ENCODE measurements at places on chromosomes 12 and 14.

GRCh38 chr14:68047906-68048305 is 228.3 kb downstream of the RAD51B start:
- DNase-seq, result no peak

DNA sequence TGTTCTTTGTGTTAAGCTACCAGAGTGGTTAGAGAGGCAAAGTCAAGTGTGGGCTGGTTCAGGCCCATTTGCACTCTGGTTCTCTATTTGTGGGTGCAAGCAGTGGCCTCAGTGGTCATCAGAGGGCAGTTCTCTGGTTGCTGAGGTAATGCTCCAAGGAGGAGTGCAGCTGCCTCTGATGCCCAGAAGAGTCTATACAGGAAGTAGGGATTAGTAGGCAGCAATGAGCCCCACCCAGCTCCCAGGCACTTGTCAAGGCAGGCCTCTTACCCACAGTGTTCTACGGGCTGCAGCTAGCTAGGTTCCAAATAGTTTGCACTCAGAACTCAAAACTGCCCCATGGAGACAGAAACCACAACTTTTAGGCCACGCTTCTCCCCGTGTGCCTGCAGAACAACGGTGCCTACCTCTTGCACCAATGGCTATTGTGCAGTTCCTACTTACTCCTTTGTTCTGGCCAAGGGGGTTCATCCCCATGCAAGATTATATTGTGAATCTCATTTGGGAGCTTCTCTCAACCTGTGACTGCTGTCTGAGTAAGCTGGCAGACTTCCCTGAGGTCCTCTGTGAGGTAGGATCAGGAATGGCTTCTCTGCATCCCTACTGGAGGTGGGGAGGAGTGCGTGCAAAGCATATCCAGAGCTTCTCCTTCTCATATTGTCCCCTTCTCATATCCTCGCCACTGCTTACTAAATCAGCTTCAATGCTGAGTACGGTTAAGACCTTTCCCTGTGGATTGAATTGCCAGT is 410.3 kb upstream of the LMO3 start:
- DNase-seq, result no peak

GRCh38 chr12:7264538-7264937 is 39.3 kb upstream of the ACSM4 start:
- no peak for DNase-seq

- DNase-seq, result no peak
These were observed 38.6 kb downstream of the GRIN2B start for GRCh38 chr12:13942826-13943225.

GRCh38 chr12:46858368-46858767 is 32.6 kb upstream of the SLC38A4 start:
- DNase-seq, result no peak

GRCh38 chr14:39097159-39097558 is 5.9 kb downstream of the SEC23A start:
- DNase-seq, result no peak

GRCh38 chr12:6363330-6364043 is 11.9 kb downstream of the SCNN1A start:
- peak; percentile 63 for DNase-seq

- no peak for DNase-seq
These were observed 40.5 kb downstream of the LIMA1 start for GRCh38 chr12:50242751-50243191.

DNA sequence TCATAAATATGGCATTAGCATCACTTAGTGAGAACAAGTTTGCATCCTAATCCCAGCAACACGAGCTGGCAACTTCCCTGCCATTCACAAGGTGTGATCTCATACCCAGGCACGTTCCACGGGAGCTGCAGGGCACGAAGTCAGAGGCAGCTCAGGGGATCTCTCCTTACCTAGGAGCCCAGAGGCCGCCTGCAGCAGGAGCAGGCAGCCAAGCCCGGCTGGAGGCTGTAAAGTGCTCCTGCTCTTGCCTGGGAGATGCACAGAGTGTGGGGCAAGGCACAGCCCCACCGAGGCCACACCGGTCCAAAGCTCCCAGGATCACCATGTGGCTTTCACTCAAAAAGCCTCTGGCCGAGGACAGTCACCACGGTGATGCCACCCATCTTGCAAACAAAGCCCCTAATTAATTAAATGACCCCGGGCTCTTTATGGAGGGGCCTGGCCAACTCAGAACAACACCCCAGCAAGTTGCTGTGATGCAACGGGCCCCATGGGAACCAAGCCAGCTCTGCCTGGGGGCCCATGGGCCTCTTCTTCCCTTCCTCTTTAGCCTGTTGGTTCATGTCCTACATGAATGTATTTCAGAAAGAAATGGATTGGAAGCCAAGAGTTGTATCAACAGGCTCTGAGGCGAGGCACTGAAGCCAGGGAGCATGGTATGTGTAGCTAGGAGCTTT is 26.5 kb downstream of the NUAK1 start:
- no peak for DNase-seq

- no peak for DNase-seq
These were observed 21.2 kb downstream of the TMED10 start for GRCh38 chr14:75155169-75155568.

DNA sequence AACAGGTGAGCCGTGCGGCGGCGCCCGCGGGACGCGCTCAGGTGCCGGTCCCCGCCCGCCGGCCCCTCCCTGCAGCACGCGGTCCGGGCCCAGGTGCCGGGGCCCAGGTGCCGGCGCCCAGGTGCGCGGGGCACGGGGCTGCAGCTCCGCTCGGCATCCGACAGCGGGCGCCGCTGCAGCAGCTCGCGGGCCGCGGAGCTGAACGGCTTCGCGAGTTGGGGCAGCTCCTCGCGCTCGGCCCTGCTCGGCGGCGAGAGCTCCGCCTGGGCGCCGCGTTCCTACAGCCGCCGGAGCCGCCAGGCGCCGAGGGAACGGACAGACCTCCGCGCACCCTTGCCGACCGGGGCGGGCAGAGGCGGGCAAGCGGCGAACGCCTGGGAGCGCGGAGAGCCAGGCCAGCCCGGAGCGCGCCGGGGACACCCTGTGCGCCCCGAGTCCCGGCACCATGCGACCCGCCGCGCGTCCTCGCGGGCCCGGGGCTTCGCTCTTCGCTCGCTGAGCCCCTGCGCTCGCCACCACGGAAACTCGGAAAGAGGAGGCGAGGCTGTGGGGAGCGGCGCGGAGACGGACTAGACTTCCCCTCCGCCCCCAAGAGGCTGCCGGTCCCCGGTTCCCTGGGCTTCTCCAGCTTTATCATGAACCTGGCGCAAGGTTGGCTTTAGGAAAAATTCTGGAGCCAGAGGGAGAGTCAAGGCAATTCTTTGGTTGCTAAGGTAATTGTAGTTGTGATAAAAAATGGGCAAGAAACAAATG is at the start of gene RGS6:
RGS6 (plus strand) TSS at position 201 of the 753 bp plus-strand sequence.
- DNase-seq, result no peak

GRCh38 chr14:69612014-69612782 is 802 bp downstream of the SUSD6 start:
- peak; percentile 27 for DNase-seq

- DNase-seq, result no peak
These were observed 31.3 kb downstream of the ZNF664 start for GRCh38 chr12:124004233-124004875.

DNA sequence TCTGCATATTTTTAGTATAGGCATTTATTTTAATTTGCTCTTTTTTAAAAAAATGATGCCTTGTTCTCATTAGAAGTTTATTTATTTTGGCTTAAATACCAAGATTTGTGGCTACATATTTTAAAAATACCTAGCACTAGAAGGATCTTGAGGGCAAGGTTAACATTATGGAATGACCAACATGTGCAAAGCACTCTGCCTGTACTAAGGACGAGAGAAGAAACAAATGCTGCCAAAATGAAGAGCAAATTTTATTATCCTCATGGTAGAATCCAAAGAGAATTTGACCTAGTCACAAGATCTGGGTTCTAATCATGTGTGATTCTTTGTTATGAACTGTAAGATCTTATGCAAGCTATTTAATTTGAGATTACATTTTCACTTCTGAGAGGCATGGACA is 2.8 kb downstream of the CAND1 start:
- DNase-seq, result no peak

DNA sequence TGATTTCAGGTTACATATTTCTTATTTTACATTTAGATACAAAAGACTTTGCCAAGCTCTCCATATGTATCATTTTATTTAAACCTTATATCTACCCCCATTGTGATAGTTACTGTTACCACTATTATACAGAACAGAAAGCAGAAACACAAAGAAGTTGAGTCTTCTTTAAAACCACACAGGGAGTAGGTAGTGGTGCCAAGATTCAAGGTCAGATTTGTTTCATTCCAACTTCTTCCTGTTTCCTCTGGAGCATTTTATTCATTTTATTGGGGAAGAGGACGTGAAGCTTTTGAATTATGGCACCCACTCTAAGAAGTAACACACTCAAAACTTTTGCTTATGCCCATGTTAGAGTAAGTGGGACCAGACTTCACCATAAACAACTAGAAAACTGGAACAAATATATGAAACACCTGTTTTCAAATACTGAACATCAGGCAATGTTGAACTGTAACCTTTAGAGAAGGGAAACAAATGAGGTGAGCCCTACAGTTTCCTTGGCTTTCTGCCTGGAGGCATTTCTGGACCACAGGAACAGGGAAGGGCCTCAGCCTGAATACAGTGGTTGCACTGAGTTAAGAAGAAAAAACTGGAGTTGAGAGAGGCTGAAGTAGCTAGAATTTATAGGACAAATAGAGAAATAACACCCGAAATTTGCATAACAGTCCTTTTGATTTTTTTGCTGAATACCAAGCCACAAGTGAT is 160.4 kb upstream of the SSTR1 start:
- DNase-seq, result no peak

- DNase-seq, result no peak
These were observed 70.4 kb upstream of the SFSWAP start for GRCh38 chr12:131640525-131640924.

GRCh38 chr12:48739618-48740269 is 23.2 kb upstream of the CCNT1 start:
- DNase-seq, result no peak

- no peak for DNase-seq
These were observed 56.1 kb downstream of the DAAM1 start for GRCh38 chr14:59244581-59244980.

- no peak for DNase-seq
These were observed 26.1 kb downstream of the PTHLH start for GRCh38 chr12:27946421-27946820.

DNA sequence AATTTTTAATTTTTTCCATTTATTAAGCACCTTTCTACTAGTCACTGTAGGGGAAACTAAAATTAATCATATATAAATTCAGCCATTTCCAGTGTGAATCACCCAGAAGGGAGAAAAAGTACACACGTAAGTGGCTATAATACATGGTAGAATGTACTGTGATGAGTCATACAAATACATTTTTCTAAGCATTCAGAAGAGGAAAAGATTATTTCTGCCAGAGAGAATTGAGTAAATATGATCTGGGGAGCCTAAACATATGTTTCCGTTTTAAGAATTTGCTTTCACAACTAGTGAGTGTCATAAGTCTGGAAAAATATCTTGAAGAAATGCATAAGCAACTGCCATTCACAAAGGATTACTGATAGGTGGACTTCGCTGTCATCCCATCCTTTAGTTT is 102.8 kb downstream of the TGFB3 start:
- no peak for DNase-seq

- no peak for DNase-seq
These were observed 8.2 kb upstream of the BATF start for GRCh38 chr14:75513911-75514672.

GRCh38 chr14:75165586-75166391 is 10.6 kb downstream of the TMED10 start:
- no peak for DNase-seq

- no peak for DNase-seq
These were observed 74.6 kb downstream of the MED13L start for GRCh38 chr12:116202940-116203339.

DNA sequence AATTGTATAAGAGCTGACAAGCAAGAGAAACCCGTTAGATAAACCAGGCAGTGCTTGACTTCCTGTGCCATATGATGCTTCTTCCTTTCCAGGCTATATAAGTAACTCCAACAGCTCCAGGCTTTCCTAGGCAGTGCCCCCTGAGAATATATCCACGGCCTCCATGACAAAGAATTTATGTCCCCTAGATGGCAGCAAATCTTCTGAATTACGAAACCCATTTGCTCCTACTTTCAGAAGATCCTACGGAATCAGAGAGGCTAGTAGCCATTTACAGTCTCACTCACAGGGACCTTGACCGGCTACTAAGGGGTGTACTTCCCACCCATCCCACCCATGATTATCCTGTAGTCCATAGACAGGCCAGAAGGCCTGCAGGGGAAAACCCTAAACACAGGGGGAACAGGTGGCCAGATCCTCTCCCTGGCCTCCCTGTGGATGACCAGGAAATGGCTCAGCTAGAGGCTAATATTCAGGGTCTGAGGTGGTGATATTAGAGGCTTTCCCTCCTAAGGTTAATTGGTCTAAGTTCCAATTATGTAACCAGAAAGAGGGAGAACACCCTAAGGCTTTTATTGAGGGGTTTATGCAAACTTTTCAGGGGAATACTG is 77.2 kb upstream of the DCD start:
- DNase-seq, result no peak

DNA sequence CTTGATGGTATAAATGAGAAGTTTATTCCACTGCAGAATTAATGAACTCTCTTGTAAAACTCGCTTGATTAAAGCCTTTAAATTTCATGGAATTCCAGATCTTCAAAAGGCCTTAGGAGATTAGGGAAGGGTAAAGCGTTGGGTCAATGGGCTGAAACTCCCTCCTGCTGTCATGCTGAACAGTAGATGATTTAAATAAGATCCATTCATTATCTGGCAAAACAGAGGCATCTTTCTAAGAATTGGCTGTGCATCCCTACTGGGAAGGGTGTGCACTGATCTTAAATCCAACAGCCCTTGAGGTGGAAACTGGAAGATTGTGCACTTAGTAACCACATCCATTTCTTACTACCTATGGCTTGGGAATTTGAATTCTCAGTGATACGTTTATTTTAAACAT is 56.0 kb downstream of the PLCZ1 start:
- DNase-seq, result no peak

DNA sequence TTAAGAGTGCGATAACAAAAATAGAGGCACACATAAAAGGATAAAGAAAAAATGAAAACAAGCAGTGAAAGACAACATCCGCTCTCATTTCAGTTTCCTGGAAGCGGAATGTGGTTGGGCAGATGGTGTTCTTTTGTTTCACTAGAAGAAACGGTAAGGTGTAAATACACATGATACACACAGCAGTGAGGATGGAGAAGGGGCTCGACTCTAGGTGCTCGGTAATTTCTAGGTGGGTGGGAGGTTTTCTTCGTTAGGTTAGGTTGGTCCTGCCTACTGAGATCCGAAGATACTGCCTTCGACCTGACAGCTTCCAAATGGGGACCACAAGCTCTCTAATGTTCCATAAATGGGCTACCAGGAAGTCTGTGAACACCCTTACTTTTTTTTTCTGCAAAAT is 1082.5 kb downstream of the BCL11B start:
- no peak for DNase-seq

- DNase-seq, result no peak
These were observed 164.4 kb upstream of the HIF1A start for GRCh38 chr14:61530896-61531295.

- DNase-seq, result no peak
These were observed 103.9 kb upstream of the DIO3 start for GRCh38 chr14:101457301-101457935.

DNA sequence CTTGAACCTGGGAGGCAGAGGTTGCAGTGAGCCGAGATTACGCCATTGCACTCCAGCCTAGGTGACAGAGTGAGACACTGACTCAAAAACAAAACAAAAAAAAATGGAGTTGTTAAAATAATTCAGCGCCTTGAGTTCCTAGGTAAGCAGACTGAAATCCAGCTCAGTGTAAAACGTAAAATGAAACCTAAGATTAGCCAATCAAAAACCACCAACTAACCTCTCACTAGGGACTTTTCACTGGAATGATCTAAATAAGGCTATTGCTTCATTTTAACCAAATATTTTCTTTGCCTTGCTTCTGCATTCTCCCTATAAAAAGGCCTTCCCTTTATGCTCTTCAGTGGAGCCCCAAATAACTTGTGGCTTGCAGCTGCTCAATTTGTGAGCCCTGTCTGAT is 91.6 kb upstream of the HIF1A start:
- no peak for DNase-seq

Data from stimulated activated CD8-positive, alpha-beta memory T cell treated with anti-CD3 and anti-CD28 coated beads, Interleukin-12 subunit alpha, Interleukin-12 subunit beta, amount 100 ng/mL, for 4 hours (primary cell).